ENCODE measurements at places on chromosomes 16 and 17. TPM values are rescaled to one million over a fixed set of nuclear protein-coding genes. Genes with fewer than 3 reads are reported as not detected.

The OTOP2 gene
- total RNA-seq = not detected

The MFSD6L gene
- 0.91 TPM for total RNA-seq

The GPR179 gene
- 0.26 TPM for total RNA-seq

The FBXO39 gene
- total RNA-seq = 0.24 TPM

The TCAP gene
- total RNA-seq = 2.5 TPM

The KRT28 gene
- not detected for total RNA-seq

The RNF157 gene
- total RNA-seq = 15.5 TPM

The QRICH2 gene
- total RNA-seq = 0.85 TPM

The SPATA32 gene
- 0.13 TPM for total RNA-seq

The DPEP2 gene
- total RNA-seq = 7.3 TPM

The SCRN2 gene
- 21.2 TPM for total RNA-seq

The TBC1D3B gene
- total RNA-seq = 6.1 TPM

The FA2H gene
- total RNA-seq = not detected

The MAPT gene
- total RNA-seq = 4.9 TPM

The MPV17L gene
- total RNA-seq = not detected

The OR1A1 gene
- total RNA-seq = not detected

The ATP1B2 gene
- 0.42 TPM for total RNA-seq

The NSF gene
- total RNA-seq = 35.0 TPM

The KRTAP1-5 gene
- total RNA-seq = not detected

The MGAT5B gene
- 0.16 TPM for total RNA-seq

The CA7 gene
- not detected for total RNA-seq

The AURKB gene
- 161 TPM for total RNA-seq

The AGRP gene
- not detected for total RNA-seq

The TMC8 gene
- total RNA-seq = 126 TPM

The NLE1 gene
- total RNA-seq = 15.8 TPM

The BRICD5 gene
- total RNA-seq = 8.9 TPM

The PIMREG gene
- 5.9 TPM for total RNA-seq

The TUBG2 gene
- 15.7 TPM for total RNA-seq

The SYCE1L gene
- total RNA-seq = 3.2 TPM

The GNG13 gene
- total RNA-seq = not detected

The CES5A gene
- not detected for total RNA-seq

The SEZ6L2 gene
- total RNA-seq = 0.56 TPM

The ABCC3 gene
- not detected for total RNA-seq
